ENCODE measurements at places on chromosomes 13 and 19. TPM values are rescaled to one million over a fixed set of nuclear protein-coding genes. Genes with fewer than 3 reads are reported as not detected.

Gene ZNF491
- total RNA-seq, result 0.78 TPM

Gene PIK3R2
- 60.7 TPM for total RNA-seq

Gene PGLYRP2
- not detected for total RNA-seq

Gene ZNF543
- 5.9 TPM for total RNA-seq

Gene C19orf38
- total RNA-seq, result 0.78 TPM

Gene KIR3DL1
- total RNA-seq, result not detected

Gene CPAMD8
- total RNA-seq, result 0.49 TPM

Gene BST2
- total RNA-seq, result 13.6 TPM

Gene ZNF8
- 6.9 TPM for total RNA-seq

Gene RGL3
- 1.7 TPM for total RNA-seq

Gene ZNF229
- 11.9 TPM for total RNA-seq

Gene APOC1
- 266 TPM for total RNA-seq

Gene FLT3LG
- total RNA-seq, result 3.9 TPM

Gene CYP2A7
- not detected for total RNA-seq

Gene FGF21
- not detected for total RNA-seq

Gene TJP3
- total RNA-seq, result not detected

Gene PODNL1
- total RNA-seq, result 5.7 TPM

Gene C19orf73
- 0.25 TPM for total RNA-seq

Gene FUT6
- not detected for total RNA-seq
